Right lobe of liver (tissue), 6 donors: ENCODE measurements at places on chromosomes 12 and 14. TPM values are rescaled to one million over a fixed set of nuclear protein-coding genes. Genes with fewer than 3 reads are reported as not detected.

DNA sequence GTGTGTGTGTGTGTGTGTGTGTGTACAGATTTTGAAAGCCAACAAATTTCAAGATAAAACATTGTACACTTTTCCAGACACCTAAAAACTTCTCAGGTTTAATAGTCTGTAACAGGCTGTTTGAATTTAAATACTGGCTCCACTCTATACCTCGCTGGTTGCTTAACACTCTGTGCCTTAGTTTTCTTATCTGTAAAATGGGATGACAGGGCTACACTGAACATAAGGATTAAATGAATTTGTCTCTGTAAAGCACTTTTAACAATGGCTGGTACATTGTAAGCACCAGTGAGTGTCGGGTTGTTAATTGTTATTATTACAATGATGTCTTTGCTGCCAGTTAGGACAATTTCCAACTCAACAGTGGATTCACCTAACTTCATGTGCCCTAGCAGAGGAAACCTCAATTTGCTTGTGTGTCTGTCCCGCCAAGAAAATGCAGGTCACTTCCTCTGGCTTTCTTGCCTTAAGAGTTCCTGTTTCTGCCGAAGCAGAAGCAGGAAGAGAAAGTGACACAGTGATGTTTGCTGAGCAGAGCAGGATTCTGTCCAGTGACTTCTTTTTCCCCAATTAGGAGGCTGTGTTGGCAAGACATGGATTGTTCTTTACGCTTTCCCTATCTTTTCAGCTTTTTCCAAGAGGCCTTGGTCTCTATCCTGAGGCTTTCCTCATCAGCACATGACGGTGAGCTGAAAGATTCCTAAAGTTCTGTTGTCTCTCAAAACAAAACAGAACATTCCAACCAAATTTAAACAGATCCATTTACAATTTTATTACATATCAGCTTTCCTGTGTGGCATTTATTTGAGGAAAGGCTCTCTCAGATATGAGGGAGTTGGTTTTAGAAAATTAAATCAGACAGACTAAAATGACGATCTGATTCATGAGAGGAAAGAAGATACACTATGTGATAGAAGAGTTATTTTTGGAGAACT is 154.1 kb upstream of the ATP2B1 start:
- DNase-seq = no peak

GRCh38 chr14:24818058-24818822 is 184.2 kb upstream of the GZMB start:
- peak; percentile 65 for DNase-seq

HCAR3 gene
- total RNA-seq = not detected

DNA sequence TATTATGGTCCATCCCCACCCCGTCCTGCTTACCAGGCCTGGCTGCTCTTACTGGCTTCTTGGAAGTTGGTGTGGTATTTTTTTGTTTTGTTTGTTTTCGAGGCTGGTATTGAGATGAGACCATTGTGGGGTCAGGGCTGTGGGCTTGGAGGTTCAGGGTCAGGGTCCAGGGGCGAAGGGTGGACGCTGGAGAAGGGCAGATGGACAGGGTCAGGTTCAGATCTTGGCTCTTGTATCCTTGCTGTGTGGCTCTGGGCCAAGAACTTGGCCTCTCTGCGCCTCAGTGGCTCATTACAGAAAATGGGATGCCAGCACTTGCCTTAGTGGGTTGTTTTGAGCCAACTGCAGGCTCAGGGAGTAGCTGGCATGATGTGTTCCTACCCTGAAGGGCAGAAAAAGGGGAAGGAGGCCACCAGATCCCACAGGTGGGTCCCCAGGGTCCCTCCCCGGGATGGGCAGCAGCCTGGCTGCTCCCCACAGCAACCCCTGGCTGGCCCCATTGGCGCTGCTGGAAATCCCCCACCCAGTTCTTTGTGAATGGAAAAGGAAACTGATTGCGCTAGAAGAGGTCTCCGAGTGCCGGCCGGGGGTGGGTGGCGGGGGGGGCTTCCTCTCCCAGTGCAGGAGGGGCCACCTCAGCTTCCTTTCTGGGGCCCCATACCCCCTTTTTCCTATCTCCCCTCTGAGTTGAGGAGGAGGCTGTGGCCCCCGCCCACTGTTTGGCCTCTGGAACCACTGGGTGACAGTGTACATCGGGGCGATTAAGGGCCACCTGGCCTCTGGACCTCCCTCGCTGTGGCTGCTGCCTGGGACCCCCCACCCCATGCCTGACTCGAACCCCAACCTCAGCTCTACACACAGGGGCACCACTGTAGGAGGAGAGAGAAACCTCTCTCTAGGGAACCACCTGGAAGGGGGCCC is 25.0 kb downstream of the SH2B3 start:
- peak; percentile 85 for DNase-seq

- no peak for DNase-seq
These were observed 2.2 kb upstream of the OAS1 start for GRCh38 chr12:112904571-112904970.

GRCh38 chr14:34035177-34035933 is 84.5 kb upstream of the EGLN3 start:
- DNase-seq = peak; percentile 46

DNA sequence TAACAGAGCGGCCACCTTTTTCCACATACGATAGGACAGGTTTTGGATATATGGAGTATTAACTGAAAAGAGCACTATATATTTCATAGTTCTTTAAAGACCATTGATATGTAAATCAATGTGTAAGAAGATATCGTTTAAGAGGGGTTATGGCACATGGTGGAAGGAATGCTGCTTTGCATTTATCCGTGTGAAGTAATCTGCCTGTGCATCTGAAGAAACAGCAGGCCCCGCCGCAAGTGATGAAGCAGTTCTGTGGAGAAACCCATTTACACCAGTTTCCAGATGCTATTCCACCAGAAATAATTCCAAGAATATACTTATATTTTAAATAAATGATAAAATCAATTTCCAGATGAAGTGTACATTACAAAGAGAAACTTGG is 72.4 kb downstream of the BICD1 start:
- no peak for DNase-seq

- DNase-seq = peak; percentile 41
These were observed 24.0 kb downstream of the FAM222A start for GRCh38 chr12:109737631-109738030.

SIRT4 gene
- total RNA-seq = 3.3 TPM

BHLHE41 gene
- total RNA-seq = 0.68 TPM

DNA sequence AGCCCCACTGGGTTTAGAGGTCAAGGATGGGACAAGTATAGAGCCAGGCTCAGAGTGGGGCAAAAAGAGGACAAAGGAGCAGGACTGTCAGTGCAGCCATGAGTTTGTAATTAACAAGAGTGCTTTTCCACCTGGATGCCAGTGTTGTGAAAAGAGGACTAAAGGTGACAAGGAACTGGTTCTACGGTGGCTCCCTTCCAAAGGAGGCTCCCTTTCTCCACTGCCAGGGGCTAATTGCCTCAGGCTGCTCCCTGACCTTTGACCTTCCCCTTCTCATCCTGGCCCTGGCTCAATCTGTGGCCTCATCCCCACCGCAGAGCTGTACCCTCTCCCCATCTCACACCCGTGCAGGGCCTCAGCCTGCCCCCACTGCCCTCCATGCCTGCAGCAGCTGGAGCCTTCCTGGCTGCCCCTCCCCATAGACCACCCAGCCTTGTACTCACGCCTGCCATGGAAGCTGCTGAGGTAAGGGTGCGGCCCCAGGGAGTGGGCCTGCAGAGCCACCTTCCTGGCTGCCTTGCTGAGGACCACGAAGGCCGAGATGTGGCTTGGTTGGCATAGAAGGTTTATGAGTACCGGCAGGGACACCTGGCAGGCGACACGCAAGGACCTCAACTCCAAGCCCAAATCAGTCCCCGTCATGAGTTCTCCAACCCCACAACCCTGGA is 24.8 kb upstream of the FKBP4 start:
- DNase-seq = no peak

DNA sequence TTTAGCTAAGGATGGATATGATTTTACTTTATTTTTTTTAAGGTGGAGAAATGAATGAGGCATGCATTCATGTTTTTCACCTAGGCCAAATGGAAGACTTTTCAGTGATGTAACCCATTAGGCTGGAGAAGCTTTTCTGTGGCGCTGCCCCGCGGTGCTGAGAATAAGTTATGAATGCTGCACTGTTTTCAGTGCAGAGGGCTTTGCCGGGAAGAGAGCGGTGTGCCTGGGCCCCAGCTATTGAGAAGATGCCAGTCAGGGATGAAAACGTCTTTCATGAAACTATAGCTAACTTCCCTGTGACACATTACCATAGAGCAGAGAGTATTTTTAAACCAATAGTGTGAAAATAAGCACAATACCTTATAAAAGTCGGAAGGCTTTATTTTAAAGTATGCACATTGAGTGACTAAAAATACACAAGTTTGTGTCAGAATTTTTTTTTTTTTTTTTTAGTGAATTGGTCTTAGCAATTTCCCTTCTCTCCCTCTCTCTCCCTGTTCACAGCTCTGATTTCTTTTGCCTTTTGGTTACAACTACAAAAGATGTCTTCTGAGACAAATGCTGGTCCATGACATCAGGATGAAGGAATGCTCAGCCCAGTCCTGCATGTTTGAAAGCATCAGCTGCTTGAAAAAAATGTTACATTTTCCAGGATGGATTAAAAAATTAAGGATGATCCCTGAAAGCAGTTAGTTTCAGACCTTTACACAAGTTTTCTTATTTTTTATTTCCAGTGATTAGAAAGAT is 48.3 kb downstream of the NPAS3 start:
- DNase-seq = no peak

LRFN5 gene
- not detected for total RNA-seq

- no peak for DNase-seq
These were observed 751.5 kb upstream of the ALG10B start for GRCh38 chr12:37565112-37565511.

GSC gene
- total RNA-seq = not detected

DNA sequence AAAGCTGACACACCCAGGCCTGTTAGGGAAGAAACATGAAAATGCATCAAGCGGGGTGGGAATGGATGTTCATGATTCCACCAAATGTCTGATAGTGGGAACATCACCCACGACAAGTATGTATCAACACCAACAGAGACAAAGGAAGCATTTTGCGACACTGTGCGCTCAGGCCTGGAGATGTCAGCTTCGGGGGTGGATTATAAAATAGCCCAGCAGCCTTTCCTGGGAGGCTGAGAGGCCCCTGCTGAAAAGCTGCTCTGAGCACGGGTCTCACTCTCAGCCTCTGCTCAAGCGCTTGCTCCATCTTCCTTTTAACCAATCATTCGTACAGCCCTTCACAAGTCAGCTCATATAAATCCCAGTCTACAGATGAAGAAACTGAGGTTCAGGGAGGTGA is 213.5 kb downstream of the BCL11B start:
- no peak for DNase-seq

RFX4 gene
- total RNA-seq = not detected

- peak; percentile 96 for DNase-seq
These were observed 30.3 kb downstream of the HIP1R start for GRCh38 chr12:122865268-122866231.

DNA sequence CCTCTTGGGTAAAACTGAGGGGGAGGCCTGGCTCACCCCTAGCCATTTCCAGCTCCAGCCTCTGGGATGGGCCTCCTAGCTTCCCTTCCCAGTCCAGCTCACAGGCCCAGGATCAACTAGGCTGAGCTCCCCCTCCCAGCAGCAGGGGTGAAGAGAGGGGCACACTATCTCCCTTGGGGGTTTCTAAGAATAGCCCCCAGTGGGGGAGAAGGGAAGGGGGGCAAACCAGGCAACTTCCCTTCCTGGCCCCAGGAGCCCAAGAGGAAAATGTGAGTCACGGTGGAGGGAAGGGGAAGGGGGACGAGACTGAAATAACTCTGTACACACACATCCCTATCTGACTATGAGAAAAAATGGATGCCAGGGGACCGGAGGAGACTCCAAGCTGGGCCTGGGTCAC is 9.0 kb downstream of the ADCY6 start:
- DNase-seq = no peak

GCH1 gene
- 91.8 TPM for total RNA-seq

DNA sequence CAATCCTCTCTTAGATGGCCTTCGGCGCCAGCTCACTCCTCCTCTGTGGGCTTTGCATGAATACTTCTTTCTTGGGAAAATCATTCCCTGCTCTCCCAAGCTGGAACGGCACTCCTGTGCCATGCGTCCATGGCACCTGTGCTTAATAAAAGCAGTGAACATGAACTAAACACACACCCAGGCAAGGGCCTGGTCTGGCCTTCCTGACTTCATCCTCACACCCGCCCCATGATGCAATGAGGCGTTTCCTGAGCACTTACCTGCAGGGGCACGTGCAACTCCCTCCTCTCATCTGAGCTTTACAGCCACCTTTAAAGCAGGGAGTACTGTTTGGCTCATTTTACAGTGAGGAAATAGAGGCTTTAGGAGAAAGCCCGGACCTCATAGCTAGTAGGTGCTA is 219.8 kb downstream of the SLC41A2 start:
- DNase-seq = no peak

CLEC4A gene
- 1.3 TPM for total RNA-seq

DNA sequence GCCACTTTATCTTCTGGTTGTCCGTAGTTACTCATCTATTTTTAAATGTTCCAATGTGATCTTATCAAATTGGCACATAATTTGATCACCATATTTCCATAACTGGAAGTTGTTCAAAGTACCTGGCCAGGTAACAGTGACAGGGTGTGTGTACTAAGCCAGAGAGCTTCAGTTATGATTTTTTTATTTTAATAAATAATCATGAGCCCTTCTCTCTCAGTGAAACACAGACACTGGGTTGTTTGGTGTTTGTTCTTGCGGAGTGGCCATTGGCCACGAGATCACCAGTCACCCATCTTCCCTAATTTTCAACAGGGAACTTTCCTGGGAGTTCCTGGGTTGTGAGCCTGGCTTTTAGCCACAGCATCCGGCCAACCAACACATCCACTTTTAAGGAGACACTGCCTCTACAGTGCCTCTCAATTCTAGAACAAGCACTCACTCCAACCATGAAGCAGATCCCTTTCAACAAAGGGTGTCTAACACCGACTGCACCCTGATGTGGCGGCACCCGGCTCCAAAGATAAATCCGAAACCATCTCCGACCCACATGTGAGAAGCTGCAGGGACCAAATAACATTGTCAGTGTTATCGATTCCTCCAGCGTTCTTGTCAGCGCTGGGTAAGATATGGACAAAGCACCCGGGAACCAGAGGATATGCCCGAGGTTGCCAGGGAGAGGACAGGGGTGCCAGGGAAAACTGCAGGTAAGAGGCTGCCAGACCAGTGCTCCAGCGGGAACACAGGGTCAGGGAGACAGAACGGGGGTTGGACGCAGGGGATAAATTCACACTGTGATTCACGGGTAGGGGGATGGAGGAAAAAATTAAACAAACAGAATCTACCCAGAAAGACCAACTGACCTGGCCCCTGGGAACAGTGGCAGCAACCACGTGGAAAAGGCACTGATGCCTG is 49.9 kb downstream of the FOXN3 start:
- peak; percentile 88 for DNase-seq

- no peak for DNase-seq
These were observed 26.3 kb upstream of the KIF26A start for GRCh38 chr14:104112113-104112505.

KRT77 gene
- total RNA-seq = not detected

DNA sequence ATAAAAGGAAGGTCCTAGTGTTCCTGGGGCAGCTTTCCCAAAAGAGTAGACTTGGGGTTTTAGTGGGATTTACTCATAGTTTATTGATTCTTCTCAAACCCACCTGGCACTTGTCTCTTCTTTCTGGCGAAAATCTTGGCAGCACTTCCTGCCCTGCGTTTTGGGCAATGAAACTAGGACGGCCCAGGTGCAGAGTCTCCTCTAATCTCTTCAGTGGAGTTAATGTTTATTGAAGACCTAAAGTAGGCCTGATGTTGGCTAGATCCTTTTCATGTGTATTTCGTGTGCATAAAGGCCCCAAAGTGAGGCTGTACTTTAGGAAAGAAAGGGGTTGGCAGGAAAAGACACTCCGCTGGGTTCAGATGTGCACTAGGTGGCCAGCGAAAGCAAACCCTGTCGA is 5.1 kb downstream of the WNT5B start:
- DNase-seq = no peak

- DNase-seq = peak; percentile 43
These were observed 1.8 kb downstream of the TBC1D30 start for GRCh38 chr12:64826234-64826633.

VRTN gene
- not detected for total RNA-seq
